ENCODE measurements at places on chromosomes 11 and 22. TPM values are rescaled to one million over a fixed set of nuclear protein-coding genes. Genes with fewer than 3 reads are reported as not detected.
A peak's percentile ranks its signal among the peaks of the same experiment; 100 is the strongest.

DNA sequence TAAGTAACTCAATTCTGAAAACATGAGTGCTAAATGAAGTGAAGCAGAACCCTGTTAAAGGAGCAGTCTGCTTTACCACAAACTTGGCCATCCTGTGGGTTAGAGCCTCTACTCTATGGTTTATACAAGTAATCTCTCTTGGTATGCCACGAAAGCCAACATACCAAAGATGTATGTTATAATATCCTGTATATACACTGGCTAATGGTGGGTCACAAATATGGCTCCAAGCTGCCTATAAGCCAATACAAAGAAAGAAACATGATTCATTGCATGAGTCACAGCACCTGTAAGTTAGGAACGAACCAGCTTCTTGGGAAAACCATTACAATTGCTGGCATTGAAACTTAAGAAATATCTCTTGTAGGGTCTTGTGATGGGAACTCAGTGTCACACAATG, 16.1 kb downstream of the XRRA1 start:
- DNase-seq, result no peak

- no peak for DNase-seq
Observed at GRCh38 chr11:123052901-123053721, 8.8 kb downstream of the HSPA8 start.

DNA sequence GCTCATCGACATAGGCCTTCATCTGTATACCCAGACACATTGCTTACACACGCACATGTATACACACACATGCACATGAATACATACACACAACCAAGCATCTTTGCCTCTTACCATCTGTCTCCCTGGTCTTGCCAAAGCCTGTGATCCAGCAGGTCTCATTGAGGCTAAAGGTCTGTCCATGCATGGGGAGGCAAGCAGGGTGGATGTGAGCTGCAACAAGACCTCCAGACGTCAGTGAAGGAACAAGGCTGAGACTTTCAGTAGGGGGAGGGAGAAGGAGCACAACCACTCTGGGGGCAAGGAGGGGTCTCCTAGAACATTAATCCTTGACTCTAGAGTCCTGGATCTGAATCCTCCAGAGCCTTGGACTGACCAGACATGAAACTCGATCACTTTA, 23.7 kb downstream of the TMPRSS13 start:
- no peak for DNase-seq

GRCh38 chr11:71386202-71386601, 62.0 kb downstream of the DHCR7 start:
- no peak for DNase-seq

DNA sequence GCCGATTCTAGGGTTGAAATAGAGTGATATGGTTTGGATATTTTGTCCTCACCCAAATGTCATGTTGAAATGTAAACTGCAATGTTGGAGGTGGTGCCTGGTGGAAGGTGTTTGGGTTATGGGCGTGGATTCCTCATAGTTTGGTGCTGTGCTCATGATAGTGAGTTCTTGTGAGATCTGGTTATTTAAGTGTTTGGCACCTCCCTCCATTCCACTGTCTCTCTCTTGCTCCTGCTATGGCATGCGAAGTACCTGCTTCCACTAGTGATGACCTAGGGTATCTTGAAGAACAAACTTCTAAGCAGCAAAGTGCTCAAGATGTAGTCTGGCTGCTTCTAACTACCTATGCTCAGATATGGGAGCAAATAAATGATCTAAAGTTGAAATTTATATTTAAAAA, 56.0 kb upstream of the TSPAN18 start:
- no peak for DNase-seq

DNA sequence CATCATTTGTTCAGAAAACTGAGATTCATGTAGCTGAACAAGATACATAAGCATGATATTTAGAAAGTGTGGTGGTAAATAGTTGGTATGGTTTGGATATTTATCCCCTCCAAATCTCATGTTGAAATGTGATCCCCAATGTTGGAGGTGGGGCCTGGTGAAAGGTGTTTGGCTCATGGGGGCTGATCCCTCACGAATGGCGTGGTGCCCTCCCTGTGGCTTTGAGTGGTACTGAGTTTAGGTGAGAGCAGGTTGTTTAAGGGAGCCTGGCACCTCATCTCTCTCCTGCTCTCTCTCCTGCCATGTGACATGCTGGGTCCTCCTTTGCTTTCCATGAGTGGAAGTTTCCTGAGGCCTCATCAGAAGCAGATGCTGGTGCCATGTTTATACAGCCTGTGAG, 48.1 kb downstream of the NXPE1 start:
- DNase-seq, result no peak

DNA sequence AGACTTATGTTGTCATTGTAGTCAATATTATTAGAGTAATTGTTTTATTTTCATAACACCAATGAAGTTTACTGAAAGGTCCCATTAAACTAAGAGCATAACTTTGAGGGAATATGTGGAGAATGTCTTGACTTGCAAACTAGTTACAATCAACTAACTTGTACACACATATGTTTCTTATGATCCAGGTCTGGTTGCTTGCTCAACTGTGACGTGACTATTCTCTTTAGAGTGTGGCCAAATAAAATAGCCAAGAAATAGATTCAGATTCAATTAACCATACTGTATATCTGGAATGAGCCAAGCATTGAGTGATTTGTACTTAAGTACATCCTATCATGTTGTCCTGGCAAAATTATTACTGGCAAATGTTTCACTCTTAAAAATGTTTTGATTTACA, 101.7 kb downstream of the METTL15 start:
- DNase-seq, result no peak

GRCh38 chr11:120985718-120986569, 38.0 kb upstream of the TBCEL start:
- peak; percentile 61 for DNase-seq

Gene CDC42BPG
- 0.35 TPM for total RNA-seq

Gene KIRREL3
- total RNA-seq, result 0.08 TPM

DNA sequence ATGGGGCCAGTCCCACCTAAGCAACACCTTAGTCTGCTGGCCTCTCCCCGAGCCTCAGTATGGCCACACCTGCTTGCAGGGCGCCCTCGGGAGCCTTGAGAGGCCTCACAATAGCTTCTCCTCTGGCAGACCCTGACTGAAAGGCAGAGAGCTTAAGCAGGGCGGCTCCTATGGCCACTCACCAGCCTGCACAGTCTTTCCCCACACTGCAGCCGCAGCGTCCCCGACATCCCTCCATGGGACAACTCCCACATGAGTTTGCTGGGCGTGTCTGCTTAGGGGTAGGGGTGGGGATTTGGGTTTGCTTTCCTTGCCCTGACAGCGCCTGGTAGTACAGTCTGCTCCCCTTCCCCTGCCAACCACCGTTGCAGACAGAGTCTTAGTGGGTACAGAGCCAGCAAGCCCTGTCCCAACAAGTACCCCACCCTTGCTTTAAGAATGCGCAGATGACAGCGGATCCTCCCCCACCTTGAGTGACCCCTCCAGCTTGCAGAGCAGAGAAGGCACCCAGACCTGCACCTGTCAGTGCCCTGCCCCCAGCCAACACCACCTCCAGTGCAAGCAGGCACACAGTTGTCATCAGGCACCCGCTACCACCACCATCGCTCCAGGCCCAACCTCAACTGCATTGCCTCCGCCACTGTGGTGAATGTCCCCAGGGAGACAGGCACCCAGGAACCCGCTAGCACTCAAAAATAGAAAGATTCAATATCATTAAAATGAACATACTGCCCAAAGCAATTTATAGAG, 413.8 kb upstream of the ARHGAP42 start:
- DNase-seq, result no peak

Gene C11orf86
- not detected for total RNA-seq

GRCh38 chr11:46363031-46363407, 15.8 kb downstream of the DGKZ start:
- peak; percentile 84 for DNase-seq

GRCh38 chr22:45429981-45430775, 16.7 kb downstream of the RIBC2 start:
- DNase-seq, result peak; percentile 42

Gene TUBA8
- total RNA-seq, result 247 TPM

Gene OR51B5
- total RNA-seq, result not detected

DNA sequence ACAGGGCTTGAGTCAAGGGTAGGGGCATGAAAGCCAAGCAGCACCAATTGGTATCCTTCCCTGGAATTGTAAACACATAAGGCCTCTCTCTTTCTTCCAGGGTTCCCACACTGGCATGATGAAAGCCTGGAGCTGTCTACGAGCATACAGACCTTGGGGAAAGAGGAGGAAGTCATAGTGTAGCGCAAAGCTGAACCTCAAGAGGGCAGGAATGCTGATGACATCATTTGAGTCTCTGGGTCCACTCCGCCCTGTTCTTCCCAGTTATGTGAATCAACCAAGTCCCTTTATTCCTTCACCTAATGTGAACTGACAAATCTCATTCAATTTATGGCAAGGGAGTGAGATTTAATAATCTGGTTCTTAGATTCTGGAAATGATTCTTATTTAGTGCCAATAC, 266.4 kb upstream of the NCAM1 start:
- no peak for DNase-seq

Gene FDXACB1
- 0.86 TPM for total RNA-seq

Gene CSRP3
- 1,083 TPM for total RNA-seq

Gene MRGPRX3
- not detected for total RNA-seq

DNA sequence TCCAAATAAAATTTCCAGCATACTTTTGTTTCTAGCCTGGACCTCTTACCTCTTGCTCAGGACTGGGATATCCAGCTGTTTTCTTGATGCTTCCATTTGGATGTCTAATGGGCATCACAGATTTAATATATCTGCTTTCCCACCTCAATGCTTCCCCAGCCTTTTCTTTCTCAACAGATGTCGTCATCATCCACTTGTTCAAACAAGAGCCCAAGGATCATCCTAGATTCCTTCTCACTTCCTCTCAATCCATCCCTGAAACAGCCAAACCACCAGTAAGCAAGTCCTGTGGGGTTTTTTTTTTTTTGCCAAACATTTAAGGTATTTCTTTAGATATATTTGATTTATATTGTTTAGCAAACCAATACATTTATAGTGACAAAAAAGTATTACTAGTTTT, 12.5 kb downstream of the THY1 start:
- DNase-seq, result no peak

GRCh38 chr11:46285594-46286033, 8.2 kb downstream of the CREB3L1 start:
- DNase-seq, result peak; percentile 80

DNA sequence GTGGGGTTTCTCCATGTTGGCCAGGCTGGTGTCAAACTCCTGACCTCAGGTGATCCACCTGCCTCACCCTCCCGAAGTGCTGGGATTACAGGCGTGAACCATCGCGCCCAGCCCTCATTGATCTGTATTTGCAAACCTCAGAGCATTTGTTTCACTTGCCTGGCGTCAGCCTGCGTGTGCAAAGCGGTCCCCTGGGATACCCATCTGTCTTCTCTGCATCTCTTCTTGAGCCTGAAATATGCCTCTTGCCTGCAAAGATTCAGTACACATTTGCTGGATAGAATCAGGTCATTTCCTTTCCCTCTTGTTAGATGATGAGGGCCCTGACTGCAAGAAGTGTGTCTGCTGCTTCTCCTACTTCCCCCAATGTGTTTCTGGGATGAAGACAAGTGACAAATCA, 1291.0 kb downstream of the TBC1D22A start:
- no peak for DNase-seq

Gene FOLH1
- total RNA-seq, result 0.27 TPM

DNA sequence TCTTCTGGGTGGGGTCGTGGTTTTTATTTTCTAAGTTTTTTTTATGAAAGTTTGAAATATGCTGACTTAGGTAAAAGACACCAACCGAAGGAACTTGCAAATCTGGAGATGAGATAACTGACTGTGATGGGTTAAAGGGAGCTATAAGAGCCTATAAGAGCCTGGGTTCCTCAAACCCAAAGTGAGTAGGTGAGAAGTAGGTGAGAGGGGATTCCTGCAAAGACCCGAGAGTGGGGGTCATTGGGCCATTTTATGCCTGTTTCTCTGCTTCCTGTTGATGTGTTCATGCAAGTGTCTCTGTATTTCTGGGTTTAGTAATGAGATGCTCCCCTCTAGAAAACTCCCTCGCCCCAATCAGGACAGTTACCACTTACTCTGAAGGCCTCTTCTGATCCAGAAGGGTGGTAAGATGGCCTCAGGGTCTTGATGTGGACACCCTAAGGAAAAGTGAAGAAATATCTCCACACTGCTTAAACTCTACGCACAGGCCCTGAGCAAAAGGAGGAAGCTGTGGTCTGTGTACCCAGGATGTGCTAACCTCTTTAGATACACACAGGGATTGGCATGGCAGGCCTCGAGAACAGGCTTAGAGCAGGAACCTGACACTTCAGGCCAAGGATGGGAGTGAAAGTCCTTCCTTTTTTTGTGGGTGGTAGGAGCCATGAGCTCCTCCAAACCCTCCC, 1.8 kb downstream of the FLI1 start:
- DNase-seq, result peak; percentile 56

Gene NLRP14
- total RNA-seq, result not detected

Gene GPHA2
- not detected for total RNA-seq

- DNase-seq, result no peak
Observed at GRCh38 chr11:78070621-78071020, 7.0 kb downstream of the THRSP start.

Gene MS4A12
- not detected for total RNA-seq

- DNase-seq, result no peak
Observed at GRCh38 chr11:112058103-112058502, 15.7 kb downstream of the PIH1D2 start.
